Small intestine (tissue), 16 donors: ENCODE measurements at places on chromosomes 1 and 21.
A peak's percentile ranks its signal among the peaks of the same experiment; 100 is the strongest.

GRCh38 chr1:38848071-38848470, 11.5 kb downstream of the RRAGC start:
- no peak for DNase-seq

DNA sequence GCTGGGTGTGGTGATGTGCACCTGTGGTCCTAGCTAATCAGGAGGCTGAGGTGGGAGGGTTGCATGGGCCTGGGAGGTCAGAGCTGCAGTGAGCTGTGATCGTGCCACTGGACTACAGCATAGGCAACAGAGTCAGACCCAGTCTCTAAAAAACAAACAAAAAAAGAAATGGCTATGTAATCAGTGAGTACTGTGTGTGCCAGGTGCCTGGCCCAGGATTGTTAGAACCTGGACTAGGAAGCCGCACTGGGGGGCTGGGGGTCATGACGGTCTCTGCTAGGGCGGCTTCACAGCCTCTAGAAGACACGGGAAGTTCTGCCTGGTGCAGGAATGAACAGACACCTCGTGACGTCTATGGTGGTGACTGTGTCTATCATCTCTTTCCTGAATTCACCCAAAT, 8.5 kb downstream of the TMEM9 start:
- no peak for DNase-seq

DNA sequence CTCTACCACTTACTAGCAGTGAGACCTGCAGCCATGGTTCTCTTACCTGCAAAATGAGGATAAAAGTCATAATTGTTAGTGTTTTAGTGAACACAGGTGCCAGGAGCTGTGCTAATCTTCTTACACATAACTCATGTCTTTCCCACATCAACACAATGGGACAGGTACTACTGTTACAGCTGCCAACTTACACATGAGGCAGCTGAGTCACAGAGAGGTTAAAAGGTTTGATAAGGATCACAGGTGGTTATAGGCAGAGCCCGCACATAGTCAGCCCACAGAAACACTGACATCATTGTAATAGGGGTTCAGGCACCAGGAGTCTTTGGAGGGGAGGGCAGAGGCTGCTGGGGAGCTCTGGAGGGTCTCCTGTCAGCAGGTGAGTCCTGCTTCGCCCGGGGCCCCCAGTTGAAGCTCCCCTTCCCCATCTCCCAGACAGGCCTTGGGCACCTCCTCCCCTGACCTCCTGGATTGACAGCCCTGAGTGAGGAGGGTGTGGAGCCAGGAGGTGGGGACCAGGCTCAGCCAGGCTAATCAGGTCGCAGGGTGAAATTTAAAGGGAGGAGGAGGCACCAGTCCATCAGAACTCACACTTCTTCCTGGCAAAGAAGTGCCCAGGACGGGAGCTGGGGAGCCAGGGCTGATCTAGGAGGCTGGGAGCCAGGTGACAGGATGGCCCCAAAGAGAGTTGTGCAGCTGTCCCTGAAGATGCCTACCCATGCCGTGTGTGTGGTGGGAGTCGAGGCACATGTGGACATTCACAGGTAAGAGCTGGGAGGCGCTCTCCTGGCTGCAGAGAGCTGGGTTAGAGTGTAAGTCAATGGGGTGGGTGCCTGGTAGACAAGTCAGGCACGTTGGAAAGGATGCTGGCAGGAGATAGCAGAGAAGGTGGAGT, at the start of gene PADI1:
PADI1 (plus strand) TSS at position 583 of the 895 bp plus-strand sequence; CDS start at position 673, 90 bp downstream.
- DNase-seq = no peak

DNA sequence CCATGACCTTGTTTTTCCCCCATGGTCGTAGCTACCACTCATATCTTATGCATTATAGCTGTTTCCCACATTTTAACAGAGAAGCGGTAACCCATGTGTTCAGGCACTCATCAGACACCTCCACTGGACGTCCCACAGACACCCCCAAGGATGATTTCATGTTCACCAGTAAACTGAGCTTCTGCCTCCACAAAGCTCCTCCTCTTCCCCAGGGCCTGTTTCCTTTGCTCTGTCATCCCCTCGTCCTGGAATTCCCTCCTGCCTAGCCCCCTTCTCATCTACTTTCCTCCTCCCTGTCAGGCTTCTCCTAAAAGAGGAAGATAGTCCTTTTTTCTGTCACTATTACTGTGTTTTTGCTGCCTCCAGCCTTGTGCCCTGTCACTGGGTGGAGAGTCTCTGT, 111.2 kb downstream of the OMA1 start:
- no peak for DNase-seq

- DNase-seq = no peak
These were observed 26.4 kb downstream of the PRKAA2 start for GRCh38 chr1:56671542-56671941.

- peak; percentile 72 for DNase-seq
These were observed 65.3 kb downstream of the ZNF697 start for GRCh38 chr1:119582801-119583200.

GRCh38 chr1:105343317-105343716, 1593.6 kb downstream of the AMY1C start:
- no peak for DNase-seq

- no peak for DNase-seq
These were observed 441.6 kb downstream of the PLPP3 start for GRCh38 chr1:56137521-56138505.

- no peak for DNase-seq
These were observed 487.1 kb downstream of the KCNT2 start for GRCh38 chr1:196121181-196121580.
